ENCODE measurements at places on chromosomes 5 and 9. TPM values are rescaled to one million over a fixed set of nuclear protein-coding genes. Genes with fewer than 3 reads are reported as not detected.

DNA sequence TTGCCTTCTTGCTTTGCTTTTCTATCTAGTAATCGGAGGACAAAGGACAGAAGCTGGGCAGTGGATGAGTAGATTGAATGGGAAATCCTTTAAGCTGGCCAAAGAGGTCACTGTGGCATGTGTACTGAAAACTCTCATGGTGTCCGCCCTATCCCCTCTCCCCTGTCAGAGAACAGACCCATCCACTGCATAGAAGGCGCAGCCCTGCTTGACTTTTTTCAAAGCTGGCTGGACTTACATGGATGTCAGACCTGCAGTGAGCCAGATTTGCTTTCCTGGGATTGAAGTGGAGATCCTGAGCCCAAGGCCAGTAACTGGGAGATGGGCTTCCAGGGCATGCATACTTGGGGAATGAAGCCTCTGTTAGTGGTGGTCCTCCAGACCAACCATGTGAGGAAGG, 329.5 kb downstream of the TRPM3 start:
- no peak for DNase-seq

GRCh38 chr5:153987301-153987700, 51.4 kb downstream of the FAM114A2 start:
- no peak for DNase-seq

DNA sequence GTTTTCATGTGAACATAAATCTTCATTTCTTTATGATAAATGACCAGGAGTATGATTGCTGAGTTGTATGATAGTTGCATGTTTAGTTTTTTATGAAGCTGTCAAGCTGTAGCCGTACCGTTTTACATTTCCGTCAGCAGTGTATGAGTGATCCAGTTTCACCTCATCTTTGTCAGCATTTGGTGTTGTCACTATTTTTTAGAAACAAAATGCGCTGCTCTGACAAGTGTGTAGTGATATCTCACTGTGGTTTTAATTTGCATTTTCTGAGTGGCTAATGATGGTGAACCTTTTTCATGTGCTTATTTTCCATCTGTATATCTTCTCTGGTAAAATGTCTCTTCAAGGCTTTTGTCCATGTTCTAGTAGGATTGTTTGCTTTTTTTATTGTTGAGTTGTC, 6.7 kb upstream of the SPATA31D1 start:
- no peak for DNase-seq

DNA sequence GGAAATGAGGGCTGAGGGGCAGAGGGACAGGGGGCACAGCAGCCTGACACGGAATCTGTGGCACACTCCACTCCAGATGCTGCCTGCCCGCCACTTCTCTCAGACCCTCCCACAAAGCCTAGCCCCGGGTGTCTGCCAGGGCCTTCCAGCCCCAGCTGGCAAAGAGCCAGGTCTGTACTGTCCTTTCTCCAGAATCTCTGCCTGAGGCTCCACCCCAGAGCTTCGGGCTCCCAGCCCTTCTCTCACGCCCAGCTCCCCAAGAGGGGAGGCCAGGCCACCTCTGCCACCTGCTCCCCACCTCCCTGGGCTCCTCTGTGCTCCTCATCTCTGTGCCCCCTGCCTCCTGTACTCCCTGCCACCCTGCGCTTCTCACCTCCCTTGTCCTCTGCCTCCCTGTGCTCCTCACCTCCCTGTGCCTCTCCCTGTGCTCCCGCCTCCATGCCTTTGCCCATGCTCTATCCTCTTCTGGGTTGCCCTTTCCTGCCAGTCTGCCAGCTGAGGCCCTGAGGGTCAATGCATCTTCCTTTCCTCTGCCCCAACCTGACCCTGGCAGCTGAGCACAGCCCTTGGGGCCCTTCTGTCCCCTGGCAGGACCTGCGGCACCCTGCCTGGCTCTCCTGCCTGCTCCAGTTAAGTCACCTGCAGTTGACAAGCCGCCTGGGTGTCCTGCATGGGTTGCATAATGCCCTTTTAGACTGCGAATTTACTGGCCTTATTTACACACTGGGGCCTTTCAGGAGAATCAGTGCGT, 36.4 kb downstream of the RASGEF1C start:
- peak; percentile 18 for DNase-seq

- DNase-seq = peak; percentile 63
Measured at GRCh38 chr9:92138157-92138959, 23.1 kb upstream of the SPTLC1 start.

DNA sequence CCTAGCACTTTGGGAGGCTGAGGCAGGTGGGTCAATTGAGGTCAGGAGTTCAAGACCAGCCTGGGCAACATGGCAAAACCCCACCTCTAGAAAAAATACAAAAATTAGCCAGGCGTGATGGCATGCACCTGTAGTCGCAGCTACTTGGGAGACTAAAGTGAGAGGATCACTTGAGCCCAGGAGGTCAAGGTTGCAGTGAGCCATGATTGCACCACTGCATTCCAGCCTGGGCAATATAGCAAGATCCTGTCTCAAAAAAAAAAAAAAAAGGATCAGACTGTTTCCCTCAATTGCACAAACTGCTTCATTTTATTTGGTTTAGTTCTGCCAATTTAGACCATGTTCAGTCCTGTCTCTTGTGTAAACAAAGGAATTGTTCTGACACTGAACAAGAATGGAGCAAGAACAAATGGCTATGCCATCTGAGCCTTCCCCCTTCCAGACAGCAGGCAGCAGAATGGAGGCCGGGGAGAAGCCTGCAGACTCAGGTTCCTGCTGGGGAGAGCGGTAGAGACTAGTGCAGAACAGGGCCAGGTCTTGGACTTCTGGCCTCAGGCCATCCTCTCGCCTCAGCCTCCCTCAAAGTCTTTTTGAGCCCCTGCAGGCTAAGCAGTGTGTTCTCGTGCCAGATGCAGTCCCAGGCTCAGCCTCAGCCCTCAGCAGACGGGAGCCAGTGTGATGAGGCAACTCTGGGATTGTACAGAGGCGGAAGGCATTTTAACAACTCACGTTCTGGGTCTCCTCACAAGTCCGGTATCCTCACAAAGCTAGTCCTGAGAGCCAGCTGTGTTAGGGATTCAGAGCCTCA, 18.2 kb downstream of the HNRNPH1 start:
- DNase-seq = peak; percentile 58

- DNase-seq = peak; percentile 45
Measured at GRCh38 chr5:168706655-168707069, 127.5 kb upstream of the PANK3 start.

- DNase-seq = peak; percentile 59
Measured at GRCh38 chr5:131545845-131546244, 89.2 kb downstream of the RAPGEF6 start.

DNA sequence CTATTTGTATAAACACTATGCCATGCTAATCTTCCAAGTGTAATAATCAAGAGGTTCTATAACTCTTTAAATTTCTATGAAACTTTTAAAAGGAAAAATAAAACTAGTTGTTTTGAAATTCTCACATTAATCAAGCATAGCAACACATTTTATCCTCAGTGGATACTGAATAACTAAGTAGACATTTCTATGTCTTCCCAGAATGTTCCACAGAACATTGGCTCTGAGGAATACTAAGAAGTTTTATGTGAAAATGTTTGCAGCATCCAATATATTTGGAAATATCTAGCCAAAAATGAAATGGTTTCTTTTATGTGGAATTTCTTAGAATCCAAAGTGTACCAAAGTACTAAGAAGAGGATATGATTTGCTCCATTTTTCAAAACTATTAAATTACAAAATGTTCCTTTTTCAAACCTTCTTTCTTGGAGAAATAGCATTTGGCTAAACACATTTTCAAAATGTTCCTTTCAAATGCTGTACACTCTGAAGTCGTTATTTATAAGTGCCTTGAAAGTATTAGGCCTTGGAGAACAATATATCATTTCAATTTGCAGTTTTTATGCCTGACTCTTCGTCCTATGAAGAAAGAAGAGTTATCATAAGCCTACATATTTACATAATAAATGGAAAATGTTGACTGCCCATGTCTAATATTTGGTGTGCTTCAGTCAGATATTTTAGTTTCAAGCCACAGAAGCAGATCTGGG, 175.6 kb upstream of the COX7C start:
- no peak for DNase-seq

DNA sequence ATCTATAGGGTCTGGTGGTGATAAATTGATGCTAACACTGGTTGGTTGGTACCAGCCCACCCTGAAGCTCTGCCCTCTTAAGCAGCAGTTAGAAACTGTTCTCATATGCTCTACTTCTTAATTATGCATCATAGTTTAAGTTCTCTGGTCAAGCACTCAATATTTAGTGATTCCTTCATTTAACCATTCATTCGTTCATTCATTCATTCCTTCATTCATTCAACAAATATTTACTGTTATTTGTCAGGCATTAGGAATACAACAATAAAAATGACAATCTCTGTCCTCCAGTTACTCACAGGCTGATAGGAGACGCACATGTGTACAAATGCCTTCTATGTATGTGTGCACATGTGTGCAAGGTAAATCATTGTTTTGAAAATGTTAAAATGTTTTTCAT, 54.6 kb downstream of the TRIM32 start:
- DNase-seq = no peak

- no peak for DNase-seq
Measured at GRCh38 chr5:178387856-178388190, 155.2 kb upstream of the PHYKPL start.

GRCh38 chr9:35277628-35278359, 116.0 kb downstream of the UNC13B start:
- peak; percentile 93 for DNase-seq

PLPPR1 gene
- total RNA-seq = not detected

SLIT3 gene
- total RNA-seq = 52.5 TPM

SH3RF2 gene
- 6.7 TPM for total RNA-seq

PCDHGA8 gene
- total RNA-seq = 2.5 TPM

TMEM215 gene
- not detected for total RNA-seq

DAB2 gene
- 217 TPM for total RNA-seq

ZNF454 gene
- total RNA-seq = 0.18 TPM

PCDH12 gene
- 0.16 TPM for total RNA-seq

ANKDD1B gene
- 3.8 TPM for total RNA-seq

All from fibroblast of the aortic adventitia (primary cell).